ENCODE measurements at places on chromosomes 12 and 14.

- no peak for DNase-seq
These were observed 946 bp downstream of the DDX24 start for GRCh38 chr14:94079891-94080620.

- DNase-seq, result no peak
These were observed 23.7 kb downstream of the CDC42BPB start for GRCh38 chr14:103033681-103034096.

- no peak for DNase-seq
These were observed 5.8 kb downstream of the EFS start for GRCh38 chr14:23359167-23359626.

- DNase-seq, result no peak
These were observed 114.7 kb downstream of the DAAM1 start for GRCh38 chr14:59303216-59303615.

DNA sequence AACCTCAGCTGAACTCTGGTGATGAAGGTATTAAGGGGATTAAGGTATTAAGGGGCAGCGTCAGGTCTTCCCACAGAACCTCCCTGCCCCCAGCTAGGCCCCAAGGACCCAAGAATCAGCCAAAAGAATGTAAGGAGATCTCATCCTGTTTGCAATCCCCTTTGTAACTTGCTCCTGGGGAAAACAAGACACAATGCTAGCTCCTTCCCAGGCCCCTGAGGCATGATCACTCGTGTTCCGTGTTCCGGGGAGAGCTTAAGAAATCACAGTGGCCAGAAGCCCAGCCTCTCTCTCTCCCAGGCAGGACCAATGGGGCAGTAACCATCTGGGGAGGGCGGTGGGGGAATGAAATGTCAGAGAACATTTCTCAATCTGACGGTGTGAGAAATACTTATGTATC, 33.2 kb downstream of the PIGH start:
- DNase-seq, result peak; percentile 30

DNA sequence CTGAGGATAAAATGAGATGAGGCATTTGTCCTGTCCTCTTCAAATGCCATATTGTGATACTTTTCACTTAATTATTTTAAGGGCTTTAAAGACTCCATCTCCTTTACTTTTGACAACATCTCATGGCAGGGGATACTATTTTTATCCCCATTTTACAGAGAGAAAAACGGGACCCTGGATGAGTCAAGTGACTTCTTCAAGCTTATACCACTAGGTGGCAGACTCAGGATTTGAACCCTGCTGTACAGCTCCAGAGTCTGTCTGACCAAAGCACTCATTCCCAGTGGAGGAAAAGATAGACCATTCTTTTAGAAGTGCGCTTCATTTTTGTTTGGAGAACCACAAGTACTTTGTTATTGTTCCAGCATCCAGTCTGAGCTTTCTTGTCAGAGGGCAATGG, 1.7 kb upstream of the SMOC1 start:
- DNase-seq, result no peak

Data from substantia nigra (tissue), 51 donors.